Mammary microvascular endothelial cell (primary cell): ENCODE measurements at places on chromosomes 2 and 18. TPM values are rescaled to one million over a fixed set of nuclear protein-coding genes. Genes with fewer than 3 reads are reported as not detected.

MGAT4A gene
- 49.2 and 68.6 TPM in 2 replicates for total RNA-seq

MAP4K3 gene
- 16.2 and 24.6 TPM in 2 replicates for total RNA-seq

RSAD2 gene
- total RNA-seq = 15.7 and 16.4 TPM in 2 replicates

TFCP2L1 gene
- not detected in 2 replicates for total RNA-seq

DSC2 gene
- total RNA-seq = 0.07 and 0.20 TPM in 2 replicates

KRTCAP3 gene
- not detected in 2 replicates for total RNA-seq
